ENCODE measurements at places on chromosomes 13 and 19.

- DNase-seq: no peak
Observed at GRCh38 chr19:1470055-1470304, 9.0 kb downstream of the C19orf25 start.

GRCh38 chr13:99966064-99966805, 5.3 kb downstream of the ZIC5 start:
- DNase-seq: no peak

DNA sequence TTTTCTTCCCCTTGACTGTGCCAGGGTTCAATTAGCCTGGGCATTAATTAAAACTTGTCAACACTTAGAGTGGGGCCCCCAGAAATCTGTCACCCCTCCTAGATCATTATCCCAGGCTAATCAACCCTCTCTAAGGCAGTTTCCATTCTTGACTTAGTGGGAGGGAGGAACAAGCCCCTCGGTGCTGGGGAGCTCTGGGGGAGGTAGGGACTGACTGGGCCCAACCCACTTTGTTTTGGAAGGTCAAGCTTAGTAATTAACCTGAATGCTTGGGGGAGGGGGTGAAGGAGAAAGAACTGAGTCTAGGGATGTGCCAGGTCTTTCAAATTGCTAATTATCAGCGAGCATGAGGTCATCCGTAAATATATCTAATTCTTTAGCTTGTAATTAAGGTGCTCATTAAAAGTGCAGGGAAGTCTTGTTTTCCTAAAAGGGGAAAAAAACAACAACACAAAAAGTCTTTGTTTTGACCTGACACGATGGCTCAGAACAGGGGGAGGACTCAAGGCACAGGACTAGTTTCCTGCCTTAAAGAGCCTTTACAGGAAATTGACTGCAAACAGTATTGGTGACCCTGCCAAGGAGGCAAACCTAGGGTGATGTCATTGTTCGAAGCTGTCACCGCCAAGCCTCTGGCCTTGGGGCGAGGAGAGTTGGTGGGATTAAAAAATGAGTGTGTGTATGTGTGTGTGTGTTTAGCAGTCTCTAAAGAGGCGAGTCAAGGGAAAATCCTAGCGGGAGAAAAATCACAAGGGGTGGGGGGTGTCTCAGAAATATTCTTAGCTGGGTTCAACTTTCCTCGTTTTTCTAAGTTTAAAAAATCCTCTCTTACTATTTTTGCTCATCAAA, 19.4 kb downstream of the ACTN4 start:
- no peak for DNase-seq

- no peak for DNase-seq
Observed at GRCh38 chr19:51295382-51296126, 15.9 kb upstream of the IGLON5 start.

DNA sequence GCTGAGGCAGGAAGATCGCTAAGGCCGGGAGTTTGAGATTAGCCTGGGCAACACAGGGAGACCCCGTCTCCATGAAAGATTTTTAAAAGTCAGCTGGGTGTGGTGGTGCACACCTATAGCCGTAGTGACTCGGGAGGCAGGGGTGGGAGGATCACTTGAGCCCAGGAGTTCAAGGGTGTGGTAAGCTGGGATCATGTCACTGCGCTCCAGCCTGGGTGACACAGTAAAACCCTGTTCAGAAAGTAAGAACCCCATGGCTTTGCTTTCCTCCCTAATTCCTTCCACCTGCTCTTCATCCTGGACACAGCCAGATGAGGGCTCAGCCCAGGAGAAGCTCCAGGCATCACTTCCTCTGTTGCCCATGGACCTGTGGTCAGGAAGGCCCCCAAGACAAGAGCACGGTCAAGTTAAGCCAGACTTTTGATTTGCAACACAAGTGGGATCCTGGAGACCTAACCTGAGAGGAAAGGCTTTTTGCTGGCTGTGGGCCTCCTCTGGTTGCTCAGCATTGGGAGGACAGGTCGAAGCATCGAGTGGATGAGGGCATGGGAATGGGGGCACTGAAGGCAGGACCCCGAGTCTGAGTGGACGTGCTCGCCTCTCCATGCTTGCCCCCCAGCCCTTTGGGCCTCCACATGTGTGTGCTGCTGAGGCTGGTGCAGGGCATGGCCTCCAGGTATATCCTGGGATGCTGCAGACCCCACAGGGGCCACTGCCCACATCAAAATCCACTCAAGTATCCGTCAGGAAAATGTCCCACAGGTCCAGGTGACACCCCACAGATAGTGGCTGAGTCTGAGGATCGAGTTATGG, 25.4 kb downstream of the TUBA3C start:
- DNase-seq: no peak

DNA sequence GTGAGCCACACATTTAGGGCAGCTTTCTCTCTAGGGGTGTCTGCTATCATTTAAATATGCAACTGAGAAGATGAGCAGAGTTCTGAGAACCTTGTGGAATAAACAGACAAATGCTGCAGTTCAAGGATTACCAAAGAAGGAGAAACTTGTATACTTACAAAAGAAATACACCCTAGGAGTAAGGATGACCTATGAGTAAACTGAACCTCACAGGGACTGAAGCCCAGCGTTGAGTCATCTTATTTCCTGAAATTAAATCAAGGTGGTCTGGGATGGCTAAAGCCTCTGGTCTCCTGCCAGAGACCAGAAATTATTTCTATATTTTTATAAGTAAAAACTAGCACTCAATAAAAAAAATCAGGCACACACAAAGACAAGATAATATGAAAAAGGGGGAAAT, 40.1 kb downstream of the FAM216B start:
- no peak for DNase-seq

DNA sequence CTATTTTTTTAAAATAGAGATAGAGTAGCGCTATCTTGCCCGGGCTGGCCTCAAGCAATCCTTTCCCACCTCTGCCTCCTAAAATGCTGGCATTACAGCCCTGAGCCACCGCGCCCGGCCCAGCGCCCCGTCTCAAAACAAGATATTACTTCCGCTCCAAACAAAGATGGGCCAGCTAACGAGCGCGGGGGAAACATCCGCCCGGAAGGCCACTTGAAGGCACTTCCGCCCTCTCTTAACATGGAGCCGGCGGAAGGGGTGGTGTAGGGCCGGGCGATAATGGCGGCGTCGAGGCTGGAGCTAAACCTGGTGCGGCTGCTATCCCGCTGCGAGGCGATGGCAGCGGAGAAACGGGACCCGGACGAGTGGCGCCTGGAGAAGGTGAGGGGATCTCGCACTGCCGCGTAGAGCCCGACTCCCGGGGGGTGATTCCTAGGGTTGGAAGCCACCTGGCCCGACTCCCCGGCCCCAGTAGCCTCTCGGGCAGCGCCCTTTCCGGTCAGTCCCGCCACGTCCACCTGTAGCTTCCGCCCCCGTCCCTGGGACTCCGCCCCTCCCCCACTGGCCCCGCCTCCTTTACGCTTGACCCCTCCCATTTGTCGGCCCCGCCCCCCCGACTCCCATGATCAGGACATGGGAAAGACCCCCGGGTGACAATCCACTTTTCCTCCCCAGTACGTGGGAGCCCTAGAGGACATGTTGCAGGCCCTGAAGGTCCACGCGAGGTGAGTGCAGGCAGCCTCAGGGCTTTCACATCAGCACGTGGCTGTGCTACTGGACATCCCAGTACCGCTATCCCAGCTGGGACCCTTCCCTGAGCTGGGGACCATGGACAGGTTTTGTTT, at the start of gene USE1:
Gene USE1, plus strand, starts transcription at position 231 of the 845 bp plus-strand sequence. Its CDS starts 49 bp downstream, at position 280.
- DNase-seq: peak; percentile 89

- no peak for DNase-seq
Observed at GRCh38 chr13:79936368-79937136, 404.4 kb downstream of the SPRY2 start.

DNA sequence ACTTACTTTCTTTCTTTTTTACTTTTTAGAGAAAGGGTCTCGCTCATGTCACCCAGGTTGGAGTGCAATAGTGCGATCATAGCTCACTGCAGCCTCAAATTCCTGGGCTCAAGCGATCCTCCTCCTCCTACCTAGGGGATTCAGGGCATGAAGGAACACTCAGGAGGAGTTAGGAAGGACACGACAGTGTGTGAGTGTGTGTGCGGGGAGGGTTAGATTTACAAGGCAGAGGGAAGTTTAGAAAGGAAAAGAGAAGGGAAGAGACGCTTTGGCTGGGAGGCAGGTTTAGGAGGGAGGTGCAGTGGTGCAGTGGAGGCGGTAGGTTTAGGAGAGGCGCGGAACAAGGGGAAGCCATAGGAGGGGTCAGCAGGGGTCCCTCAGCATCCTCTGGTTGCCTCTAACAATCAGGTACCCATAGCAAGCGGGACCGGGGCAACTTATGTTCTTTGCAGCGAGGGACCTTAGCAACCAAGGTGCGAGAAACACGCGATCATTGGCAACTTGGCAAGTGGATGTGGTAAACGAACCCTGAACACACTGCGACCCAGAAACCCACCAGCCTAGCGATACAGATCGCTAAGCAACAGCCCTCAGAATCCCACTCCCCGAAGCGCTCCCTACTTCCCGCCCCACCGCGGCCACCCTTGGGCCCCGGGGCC, 501 bp downstream of the SIRT2 start:
- DNase-seq: no peak

- DNase-seq: no peak
Observed at GRCh38 chr19:41528106-41528505, 47.9 kb upstream of the CEACAM21 start.

- DNase-seq: no peak
Observed at GRCh38 chr13:98581971-98582702, 5.2 kb upstream of the STK24 start.

GRCh38 chr13:44629465-44630183, 53.5 kb upstream of the TSC22D1 start:
- DNase-seq: no peak

DNA sequence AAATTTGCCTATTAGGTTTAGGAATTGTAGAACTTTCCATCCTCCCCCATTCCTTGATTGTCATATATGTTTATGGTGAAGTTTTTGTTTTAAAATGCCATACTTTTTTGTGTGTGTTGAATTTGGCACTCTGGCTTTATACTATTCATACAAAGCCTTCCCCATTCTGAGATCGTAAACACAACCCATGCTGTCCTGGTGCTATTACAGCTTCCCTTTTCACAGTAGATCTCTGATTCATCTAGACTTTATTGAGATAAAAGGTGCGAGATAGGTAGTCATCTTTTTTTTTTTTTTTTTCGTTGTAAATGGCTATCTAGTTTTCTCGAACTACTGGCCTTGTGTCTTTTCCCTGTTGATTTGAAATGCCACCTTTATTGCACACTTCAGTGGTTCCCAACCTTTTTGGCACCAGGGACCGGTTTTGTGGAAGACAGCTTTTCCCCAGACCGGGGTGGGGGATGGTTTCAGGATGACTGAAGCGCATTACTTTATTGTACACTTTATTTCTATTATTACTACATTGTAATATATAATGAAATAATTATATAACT, 94.6 kb downstream of the LRCH1 start:
- no peak for DNase-seq

DNA sequence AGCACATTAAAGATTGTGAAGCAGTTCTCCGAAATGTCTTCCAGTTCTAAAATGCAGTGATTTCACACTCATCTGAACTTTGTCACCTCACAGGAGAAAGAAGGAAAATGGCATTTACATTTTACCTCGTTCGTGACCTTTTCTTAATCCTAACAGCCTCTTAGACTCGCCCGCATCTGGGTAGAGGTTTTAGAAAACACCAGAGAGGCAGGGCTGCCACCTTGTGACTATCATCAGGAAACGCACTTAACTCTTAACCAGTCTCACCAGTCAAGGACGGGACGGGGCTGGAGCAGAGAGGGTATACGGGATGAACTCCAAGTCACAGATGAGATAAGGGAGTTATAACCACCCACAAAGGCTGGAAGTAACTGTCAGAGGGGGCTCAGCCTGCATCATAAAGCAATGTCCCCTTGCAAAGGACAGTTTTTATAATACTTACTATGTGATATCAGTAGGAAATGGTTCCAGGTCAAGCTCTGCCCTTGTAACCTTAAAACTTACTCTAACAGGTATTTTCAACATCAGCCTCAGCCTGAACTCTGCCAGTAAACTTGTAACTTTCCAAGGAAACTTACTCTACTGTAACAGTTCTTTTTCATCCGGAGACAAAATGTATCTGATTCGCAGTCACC, 8.6 kb upstream of the CEACAM6 start:
- DNase-seq: peak; percentile 64

- DNase-seq: no peak
Observed at GRCh38 chr13:43614063-43614462, 172.7 kb downstream of the ENOX1 start.

DNA sequence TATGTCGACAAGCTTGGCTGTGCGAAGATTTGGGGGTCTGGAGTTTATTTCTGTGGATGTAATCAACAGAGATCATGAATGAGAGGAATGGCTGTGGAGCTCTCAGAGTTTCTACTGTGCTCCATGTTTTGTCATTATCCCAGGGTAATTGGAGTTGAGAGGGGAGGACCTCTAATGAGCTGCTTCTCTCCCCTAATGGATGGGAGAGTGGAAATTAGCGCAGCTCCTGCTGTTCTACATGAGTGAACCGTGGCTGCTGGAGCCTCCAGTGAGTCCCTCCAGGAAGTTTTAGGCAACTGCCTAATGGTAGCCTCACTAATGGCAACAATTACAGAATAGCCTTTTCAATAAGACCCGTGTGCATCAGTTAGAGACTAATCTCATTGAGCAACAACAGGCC, 31.3 kb upstream of the FGF9 start:
- DNase-seq: no peak

GRCh38 chr19:11377237-11377636, 2.8 kb downstream of the SWSAP1 start:
- DNase-seq: peak; percentile 26

- no peak for DNase-seq
Observed at GRCh38 chr13:112803422-112803821, 113.6 kb downstream of the ATP11A start.

- no peak for DNase-seq
Observed at GRCh38 chr13:23615395-23616081, 45.3 kb downstream of the TNFRSF19 start.

- DNase-seq: peak; percentile 39
Observed at GRCh38 chr19:19602136-19602712, 16.3 kb downstream of the PBX4 start.

DNA sequence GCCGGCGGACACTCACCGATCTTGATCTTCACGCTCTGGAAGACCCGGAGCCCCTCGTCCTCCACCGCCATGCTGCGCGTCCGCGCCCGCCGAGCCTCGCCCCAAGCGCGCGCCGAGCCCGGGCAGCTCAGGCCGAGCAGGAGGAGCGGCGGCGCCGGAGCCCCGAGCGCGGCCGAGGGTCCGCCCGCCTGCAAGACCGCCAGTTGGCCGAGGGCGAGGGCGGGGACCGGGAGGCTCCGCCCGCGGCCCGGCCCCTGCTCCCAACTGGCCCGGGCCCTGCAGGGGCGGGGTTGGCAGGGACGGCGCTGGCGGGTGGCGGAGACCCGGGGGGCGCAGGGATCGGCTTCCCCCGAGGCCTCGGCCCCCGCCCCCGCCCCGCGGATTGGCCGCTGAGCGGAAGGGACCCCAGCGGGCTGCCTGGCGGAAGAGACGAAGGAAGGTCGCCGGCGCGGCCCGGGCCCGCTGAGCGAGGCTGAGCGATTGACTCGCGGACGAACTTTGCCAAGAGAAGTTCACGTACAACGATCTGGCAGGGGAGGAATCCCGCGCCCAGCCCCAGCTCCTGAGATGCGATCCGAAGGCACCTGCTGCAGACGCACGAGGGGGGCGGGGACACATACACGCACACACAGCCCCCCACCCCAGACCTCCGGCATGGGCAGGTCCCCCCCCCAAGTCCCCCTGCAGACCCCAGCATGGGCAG, at the start of gene RASA3:
Gene RASA3, minus strand, starts transcription at position 205 of the 703 bp plus-strand sequence. Its CDS starts 134 bp downstream, at position 71.
- peak; percentile 58 for DNase-seq

- no peak for DNase-seq
Observed at GRCh38 chr13:57450356-57450755, 181.2 kb upstream of the PCDH17 start.
